ENCODE measurements at places on chromosomes 7 and 10. TPM values are rescaled to one million over a fixed set of nuclear protein-coding genes. Genes with fewer than 3 reads are reported as not detected.

DNA sequence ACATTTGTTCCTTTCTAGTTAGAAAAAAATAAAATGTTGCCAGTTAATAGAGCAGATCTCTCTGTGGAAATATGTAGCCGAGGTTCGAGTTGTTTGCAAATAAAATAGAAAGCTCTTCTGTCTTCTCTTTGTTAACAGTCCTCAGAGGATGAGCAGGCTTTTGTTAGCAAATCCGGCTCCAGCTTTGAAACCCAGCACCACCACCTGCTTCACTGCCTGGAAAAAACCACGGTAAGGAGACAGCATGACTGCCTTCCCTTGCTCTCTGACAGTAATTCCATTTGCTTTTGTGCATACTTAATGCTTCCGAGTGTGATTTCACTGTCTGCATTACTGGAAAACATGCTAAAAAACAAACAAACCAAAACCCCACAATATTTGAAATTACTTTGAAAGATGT lies 115.6 kb downstream of the TSPAN12 start:
- no peak for DNase-seq

Gene ASAH2
- polyA plus RNA-seq = 1.3 TPM

Gene TMEM60
- 29.4 TPM for polyA plus RNA-seq

DNA sequence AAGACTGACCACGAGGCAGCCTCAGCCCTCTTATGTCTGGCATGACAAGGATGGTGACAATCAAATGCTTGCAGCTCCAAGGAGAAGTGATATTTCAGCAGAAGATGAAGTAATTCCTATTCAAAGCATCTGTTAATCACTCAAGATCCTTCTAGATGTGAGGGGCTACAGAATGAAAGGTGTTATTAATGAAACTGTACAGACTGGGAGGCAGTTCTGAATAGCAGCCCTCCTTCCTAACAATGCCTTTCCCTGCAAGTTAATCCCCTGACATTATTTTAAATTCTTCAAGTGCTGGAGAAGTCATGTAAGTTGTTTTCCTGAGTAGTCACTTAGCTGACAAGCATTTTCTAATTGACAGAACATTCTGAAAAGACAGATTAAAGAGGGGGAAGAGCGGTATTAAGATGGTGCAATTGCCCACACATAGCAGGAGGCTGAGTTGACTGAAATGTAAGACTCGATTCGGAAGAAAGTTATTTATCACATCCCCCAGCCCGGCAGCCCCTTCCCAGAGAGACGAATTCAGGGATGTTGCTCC lies 300.8 kb downstream of the GRID1 start:
- DNase-seq = no peak

Gene LBX1
- not detected for polyA plus RNA-seq

GRCh38 chr7:17094963-17095574 lies 203.4 kb upstream of the AHR start:
- no peak for DNase-seq

DNA sequence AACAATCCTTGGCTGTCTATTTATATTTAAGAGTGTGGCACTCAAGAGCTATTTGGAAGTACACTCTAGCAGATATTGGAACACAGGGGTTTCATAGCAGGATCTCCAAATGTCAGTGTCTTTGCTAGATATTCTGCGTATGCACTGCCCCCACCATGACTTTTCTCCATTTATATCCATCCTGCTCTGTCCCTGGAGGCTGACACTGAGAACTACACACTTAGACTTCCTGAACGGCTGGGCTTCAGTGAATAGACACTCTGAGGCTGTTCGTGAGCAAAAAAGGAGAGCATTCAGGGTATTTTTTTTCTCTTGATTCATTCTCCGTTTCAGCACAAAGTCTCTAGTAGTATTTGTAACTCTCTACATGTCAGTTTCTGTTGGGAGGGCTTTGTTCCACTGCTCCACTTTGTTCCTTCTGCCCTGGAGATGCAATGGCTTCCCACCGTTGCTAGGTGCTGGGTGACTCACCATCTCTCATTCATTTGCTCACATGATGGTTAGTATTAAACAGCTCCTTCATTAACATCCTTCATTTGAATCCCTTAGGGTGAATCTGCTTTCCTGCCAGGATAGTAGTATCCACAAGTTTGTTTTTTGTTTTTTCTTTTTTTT lies 155.9 kb upstream of the SLC13A1 start:
- no peak for DNase-seq

GRCh38 chr10:132700156-132701098 lies 85.5 kb downstream of the NKX6-2 start:
- no peak for DNase-seq

Gene TMEM229A
- 0.19 TPM for polyA plus RNA-seq

- DNase-seq = no peak
These were observed 1605.4 kb upstream of the LRRTM3 start for GRCh38 chr10:65320236-65321026.

DNA sequence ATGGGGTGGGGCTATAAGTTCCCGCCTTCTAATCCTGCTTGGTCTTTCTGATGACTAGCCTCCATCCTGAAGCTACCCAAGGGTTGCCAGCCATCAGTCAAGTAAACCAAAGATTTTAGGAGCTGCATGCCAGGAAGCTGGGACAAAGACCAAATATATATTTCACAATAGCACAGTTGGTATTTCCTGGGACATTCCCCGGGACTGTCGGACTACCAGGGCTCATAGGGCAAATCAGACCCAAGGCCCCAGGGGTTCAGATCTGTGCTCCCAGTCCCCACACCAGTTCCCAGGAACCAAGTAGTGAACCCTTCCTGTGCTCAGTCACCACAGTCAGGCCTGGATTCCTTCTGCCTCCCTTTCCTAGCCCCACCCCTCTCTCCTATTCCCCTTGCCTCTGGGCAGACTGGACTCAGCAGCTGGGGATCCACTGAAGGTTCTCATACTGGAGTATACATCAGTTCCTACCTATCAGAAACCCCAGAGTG lies 5.7 kb upstream of the CXCL12 start:
- DNase-seq = no peak

GRCh38 chr10:61558188-61558587 lies 104.5 kb upstream of the CABCOCO1 start:
- no peak for DNase-seq

Gene CCDC136
- 13.3 TPM for polyA plus RNA-seq

GRCh38 chr10:128894641-128895040 lies 572.4 kb upstream of the MGMT start:
- no peak for DNase-seq

Gene ATAD1
- polyA plus RNA-seq = 70.5 TPM

Gene GIMAP4
- 23.8 TPM for polyA plus RNA-seq

GRCh38 chr10:62589689-62590088 lies 214.8 kb upstream of the ADO start:
- no peak for DNase-seq

DNA sequence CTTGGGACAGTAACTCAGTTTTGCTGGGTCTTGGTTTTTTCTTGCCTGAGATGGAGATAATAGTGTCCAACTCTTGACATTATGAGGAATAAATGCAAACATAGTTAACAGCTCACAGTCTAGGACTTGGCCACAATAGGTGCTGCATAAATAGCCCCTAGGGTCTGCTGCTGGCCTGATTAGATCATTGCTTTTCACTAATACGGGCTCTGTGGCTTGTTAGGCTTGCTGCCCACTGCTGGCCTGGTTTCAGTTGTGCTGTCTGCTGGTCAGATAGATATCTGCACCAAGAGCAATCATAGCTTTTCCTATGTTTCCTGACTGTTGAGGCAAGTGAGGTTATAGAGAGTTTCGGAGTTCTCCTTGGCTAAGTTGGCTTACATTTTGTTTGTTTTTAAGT lies 246.1 kb downstream of the DNAJB9 start:
- DNase-seq = no peak

DNA sequence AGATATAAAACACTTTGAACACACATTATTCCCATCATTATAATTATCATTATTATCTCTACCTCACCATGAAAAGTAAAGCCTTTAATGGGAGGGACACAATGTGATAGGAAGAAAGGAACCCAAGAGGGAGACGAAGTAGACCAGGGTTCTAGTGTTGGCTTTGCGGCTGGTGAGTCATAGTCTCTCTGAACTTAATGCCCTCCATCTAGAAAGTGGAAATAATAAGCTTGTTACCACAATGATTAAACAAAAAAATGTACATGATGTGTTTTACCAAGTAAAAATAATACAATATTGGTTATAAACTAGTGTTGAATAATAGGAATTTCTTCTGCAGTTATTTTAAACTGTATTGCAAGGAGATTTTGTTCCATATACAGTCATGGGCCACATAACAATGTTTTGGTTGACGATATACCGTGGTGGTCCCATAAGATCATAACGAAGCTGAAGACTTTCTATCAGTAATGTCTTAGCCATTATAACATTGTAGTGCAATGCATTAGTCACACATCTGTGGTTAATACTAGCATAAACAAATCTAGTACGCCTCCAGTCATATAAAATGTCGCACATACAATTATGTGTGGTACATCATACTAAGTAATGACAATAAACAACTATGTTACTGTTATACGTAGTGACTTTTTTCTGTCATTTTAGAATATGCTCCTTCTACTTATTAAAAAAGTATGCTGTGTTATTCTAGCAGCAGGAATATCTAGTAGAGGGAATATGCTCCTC lies 450.6 kb upstream of the SORCS1 start:
- no peak for DNase-seq

DNA sequence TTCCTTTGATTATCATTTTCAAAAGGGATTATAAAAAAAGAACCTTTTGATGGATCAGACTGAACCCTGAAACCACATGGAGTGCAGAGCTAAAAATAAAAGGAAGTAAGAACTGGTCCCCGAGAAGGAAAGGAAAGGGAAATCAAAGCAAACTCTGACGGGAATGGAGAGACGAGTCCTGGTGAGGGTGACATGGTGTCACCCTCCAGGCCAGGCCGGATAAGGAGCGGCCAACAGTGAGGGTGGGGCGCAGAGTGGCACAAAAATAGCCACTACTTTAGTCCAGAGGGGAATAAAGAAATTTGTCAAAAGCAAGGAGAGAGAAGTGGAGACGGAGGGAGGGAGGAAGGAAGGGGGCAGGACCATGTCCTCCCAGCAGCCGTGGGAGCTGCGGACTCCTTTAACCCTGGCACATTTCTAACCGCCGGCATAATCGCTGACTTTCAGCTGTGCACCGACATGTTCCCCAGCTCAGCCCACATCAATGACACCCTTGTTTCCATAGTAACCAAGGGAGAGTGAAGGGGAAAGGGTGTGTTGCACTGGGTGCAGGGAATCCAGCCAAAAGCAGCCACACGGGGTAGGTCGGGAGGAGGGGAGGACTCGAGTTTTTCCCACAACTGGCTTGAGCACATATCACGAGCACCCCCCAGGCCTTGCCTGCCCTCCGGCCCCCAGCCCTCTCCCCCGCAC lies 29.7 kb downstream of the TRIM8 start:
- DNase-seq = no peak

DNA sequence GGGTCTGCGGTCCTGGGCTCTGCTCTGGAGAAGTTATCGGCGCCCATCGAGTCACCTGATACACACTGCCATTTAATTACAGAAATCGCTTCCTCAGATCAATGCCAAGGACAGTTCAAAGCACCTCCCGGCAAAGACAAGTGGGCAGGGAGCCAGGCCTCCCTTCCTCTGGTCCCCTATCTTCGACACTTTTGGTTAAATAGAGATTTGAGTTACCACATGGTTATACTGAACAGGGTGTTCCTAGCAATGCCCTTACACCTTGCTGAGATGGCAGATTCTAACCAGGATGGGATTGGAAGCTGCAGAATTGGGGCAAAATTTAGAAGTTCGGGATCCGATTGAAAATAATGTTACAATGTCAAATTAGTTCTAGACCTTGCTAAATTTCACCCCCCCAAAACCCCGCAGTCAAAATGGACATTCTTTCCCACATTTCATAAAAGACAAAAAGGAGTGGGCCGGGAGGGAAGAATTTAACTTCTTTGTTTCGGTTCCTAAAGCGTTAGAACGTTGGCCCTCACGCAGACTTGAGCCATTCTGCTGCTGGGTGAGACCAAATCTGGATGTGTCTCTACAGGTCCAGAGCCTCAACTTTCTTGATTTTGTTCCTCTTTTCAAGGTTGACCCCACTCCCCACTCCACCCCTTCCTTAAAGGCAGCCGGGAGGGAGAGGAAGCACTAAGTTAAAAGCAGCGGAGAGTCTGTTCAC lies 2.2 kb upstream of the DLX5 start:
- DNase-seq = no peak

DNA sequence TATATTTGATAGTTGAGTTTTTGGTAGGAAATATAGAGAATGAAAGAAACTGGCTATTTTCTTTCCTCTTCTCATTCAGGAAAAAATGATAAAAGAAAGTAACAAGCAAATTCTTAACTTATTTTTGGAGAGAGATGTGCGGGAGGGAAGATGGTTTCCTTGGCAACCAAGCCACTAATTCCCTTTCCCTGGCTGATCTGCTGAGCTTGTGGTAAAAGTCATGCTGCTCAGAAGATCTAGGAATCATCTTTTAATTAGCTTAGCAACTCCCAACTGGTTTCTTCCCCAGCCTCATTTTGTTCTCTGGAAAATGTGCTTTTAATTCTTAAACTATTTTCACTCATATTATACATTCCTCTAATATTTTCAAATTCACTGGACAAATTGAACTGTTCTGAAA lies 11.8 kb downstream of the UROS start:
- DNase-seq = no peak

Data from right renal pelvis (tissue), 4 donors.